ENCODE measurements at places on chromosomes 16 and 17.

DNA sequence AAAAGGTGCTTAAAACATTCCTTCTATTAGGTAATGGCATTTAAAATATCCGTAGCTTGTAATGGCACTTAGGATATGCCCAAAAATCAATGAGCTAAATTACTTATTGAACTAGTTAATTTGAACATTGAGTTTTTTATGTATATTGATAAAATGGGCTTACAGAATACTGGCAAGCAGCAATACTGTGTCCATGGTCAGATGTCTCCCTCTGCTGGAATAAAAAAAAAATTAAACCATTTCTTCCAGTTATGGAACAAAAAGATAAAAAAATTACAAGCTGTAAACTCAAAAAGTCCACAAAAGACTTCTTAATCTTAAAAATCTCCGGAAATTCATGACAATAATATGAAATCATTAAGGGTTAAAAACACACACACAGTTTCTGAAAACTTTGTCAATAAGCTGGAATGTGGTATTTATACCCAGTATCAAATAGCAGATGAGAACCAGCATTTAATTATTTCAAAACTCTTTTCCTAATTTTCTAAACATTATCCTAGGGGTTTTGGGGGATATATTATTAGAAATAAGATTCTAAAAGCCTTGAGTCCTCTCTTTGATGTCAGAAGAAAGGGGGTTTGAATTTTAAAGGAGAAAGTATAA lies 21.5 kb upstream of the PSMD7 start:
- no peak for DNase-seq

DNA sequence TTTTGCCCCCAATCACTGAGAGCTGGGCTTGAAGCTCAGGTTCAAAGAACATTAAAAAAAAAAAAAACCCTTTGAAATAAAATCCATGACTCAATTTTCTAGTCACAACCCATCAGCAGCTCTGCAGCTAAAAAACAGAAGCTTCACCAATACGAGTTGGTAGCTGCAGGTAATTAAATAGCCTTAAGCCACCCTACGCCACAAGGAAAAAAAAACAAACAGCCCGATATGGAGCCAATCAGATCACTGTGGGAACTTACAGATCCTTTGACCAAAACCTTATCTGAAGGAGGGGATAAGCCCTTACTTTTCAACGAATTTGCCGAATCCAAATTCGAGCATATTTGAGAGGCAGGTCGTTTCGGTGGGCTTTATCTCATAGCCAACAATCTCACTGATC lies 69.3 kb downstream of the DNAH3 start:
- no peak for DNase-seq

DNA sequence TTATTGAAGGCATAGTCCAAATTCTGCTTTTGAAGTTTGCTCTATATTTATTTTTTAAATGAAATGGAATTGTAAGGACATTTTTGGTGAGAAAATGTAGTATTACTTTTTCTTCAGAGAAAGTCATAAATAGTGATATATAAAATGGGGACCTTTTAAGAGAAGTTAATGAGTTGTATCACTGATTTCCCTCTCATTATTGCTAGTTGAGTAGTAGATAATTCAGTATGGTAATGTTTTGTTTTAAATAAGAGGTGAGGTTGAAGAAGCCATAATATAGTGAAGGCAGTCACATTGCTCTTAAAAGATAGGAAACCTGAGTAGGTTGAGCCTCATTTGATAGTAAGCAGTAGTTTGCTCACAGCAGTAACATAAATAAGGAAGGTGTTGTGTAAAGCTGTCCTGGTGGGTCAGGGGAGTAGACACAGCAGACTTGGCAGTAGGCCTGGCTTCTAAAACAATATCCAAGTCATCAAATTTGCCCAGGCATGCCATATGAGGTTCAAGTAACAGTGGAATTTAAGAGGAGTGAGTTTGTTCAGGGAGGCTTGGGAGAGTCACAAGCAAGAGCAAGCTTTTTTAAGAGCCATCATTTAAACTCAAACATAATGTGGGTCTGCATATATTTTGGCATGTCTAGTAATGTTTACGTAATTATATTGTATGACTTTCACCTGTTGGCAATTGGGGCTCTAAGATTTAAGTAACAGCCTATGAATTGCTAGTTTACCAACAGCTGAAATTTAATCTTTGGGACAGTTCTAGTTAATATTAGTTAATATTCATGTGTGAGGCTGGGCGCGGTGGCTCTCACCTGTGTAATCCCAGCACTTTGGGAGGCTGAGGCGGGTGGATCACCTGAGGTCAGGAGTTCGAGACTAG lies 6.5 kb downstream of the NFATC3 start:
- DNase-seq, result no peak

DNA sequence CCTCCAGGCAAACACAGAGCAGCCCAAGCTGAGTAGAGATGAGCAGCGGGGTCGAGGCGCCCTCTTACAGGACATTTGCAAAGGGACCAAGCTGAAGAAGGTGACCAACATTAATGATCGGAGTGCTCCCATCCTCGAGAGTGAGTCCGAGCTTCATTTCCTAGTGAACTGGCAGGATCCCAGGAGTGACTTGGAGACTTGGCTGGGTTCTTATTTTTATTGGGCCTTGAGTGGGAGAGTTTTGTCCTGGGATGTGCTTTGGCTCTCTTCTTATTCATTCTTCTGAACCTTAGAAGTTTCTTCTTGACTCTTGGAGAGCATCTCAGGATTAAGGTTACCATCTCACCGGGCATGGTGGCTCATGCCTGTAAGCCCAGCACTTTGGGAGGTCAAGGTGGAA lies 27.2 kb upstream of the CDC6 start:
- no peak for DNase-seq

All from cortex of kidney (tissue), 1 donor.